ENCODE measurements at places on chromosomes 5 and 9. TPM values are rescaled to one million over a fixed set of nuclear protein-coding genes. Genes with fewer than 3 reads are reported as not detected.

DNA sequence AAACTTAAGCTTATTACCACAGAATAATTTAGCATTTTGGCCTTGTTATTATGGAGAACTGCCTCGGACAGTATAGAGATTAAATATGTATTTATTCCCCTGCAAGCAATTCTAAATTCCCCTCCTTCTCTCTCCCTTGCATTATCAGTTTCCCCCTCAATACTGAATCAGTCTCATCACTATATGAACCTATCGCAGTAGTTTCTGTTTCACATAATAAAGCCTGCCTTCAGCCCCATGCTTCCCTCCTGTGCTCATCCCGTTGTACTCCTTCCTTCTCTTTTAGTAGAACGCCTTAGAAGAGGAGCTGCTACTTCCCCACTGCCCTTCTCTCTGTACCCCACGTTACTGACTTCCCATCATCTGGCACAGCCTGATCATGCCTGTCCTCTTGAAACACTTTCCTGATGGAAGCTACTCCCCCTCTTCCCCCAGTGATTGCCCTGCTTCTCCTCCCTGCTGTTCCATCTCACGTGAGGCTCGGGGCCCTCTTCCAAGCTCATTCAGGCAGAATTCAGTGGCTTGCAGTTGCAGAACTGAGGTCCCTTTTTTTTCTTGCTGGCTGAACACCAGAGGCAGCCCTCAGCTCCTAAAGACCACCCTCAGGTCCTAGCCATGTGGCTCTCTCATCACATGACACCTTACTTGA, 93.4 kb downstream of the PPIC start:
- H3K27me3 ChIP-seq: no peaks in the 10 kb centered on the region
- no peak for DNase-seq
- no peak overlapping the region for H3K4me3 ChIP-seq

C6 gene
- total RNA-seq: 6.1 TPM

- no peaks in the 10 kb centered on the region for H3K4me1 ChIP-seq
- H3K4me3 ChIP-seq: no peak overlapping the region
- DNase-seq: no peak
- no peak overlapping the region for H3K27ac ChIP-seq
- no peaks in the 10 kb centered on the region for H3K27me3 ChIP-seq
Measured at GRCh38 chr9:124348831-124349230, 66.4 kb downstream of the PSMB7 start.

CYLC2 gene
- not detected for total RNA-seq
